ENCODE measurements at places on chromosomes 6 and 20.

GRCh38 chr6:99282479-99283062, 66.9 kb downstream of the FAXC start:
- DNase-seq = no peak

GRCh38 chr6:118810420-118811027, 83.4 kb upstream of the ASF1A start:
- no peak for DNase-seq

DNA sequence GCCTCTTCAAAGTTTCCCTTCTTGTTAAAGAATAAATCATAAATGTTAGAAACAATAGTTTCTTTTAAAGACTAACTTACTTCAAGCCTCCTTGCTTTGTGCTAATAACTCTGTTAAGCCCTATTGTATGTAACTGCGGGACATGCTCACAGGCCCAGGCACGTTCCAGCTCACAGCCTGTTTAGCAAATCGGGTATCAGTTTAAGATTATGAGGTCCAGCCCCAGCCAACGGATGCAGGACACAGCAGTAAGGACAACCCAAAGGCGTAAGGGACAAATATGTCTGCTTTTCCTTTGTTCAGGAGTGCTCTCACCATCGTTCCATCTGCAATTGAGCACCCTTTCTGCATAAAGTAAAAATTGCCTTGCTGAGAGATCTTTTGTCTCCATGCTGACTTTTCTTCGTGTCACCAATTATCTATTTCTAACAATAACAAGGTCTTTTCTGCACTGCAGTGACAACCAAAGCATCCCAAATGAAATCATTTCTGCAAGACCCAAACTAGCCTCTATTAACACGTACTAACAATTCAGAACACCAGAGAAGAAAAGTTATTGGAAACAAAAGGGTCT, 1.4 kb downstream of the C6orf52 start:
- DNase-seq = no peak

DNA sequence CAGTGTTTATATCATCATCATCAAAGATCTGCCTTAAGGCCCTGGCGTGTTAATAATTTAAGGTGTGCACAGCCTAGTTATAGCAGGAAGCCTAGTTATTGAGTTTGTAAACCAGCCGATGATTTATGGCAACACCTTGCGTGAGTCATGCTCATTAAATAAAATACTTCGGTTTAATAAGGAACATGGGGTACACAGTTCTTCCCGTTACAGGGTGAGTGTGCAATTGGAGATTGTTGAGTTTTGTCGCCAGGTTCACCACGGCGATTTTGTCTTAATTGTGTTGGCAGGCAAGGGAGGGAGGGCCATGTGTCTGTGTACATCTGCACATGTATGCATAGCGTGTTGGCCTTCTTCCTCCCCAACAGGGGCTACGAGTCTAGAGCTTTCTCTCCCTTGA, 104.0 kb downstream of the TFAP2A start:
- no peak for DNase-seq

DNA sequence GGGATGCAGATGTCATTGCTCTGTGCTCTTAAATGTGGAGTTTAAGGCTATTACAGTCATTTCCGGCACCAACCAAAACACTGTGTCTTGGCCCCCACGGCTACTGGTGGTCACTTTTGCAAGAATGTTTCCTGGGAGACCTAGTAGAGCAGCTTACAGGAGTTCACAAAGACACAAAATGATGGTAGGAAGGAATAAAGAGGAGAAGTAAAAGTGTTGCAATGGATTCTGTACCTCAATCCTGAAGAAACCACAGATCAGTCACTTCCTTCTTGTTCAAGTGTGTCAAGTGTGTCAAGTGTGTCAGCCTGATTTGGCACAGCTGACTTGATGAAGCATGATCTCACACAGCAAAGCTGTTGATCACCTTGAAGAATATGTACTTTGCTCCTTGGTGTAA, 344.0 kb downstream of the PLCB1 start:
- DNase-seq = no peak

DNA sequence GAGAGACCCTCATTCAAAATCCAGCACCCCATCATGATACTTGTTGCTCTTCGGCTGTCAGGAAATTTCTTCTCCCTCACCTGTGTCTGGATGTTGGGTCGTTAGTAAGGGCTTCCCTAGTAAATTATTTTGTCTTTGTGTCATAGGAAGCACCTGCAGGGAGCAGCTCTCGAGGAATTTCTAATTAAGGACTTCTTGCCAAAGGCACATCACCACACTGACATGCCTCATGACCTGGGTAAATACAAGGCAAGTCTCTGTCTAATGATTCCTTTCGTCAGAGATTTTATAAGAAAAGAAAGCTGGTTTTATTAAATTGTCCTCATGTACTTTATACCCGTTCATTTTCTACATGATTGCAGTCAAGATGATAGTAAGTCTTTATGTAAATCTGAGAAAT, at the start of gene NOX3:
NOX3 (minus strand) TSS at position 74 of the 400 bp plus-strand sequence; CDS start at position 35, 39 bp downstream.
- no peak for DNase-seq

DNA sequence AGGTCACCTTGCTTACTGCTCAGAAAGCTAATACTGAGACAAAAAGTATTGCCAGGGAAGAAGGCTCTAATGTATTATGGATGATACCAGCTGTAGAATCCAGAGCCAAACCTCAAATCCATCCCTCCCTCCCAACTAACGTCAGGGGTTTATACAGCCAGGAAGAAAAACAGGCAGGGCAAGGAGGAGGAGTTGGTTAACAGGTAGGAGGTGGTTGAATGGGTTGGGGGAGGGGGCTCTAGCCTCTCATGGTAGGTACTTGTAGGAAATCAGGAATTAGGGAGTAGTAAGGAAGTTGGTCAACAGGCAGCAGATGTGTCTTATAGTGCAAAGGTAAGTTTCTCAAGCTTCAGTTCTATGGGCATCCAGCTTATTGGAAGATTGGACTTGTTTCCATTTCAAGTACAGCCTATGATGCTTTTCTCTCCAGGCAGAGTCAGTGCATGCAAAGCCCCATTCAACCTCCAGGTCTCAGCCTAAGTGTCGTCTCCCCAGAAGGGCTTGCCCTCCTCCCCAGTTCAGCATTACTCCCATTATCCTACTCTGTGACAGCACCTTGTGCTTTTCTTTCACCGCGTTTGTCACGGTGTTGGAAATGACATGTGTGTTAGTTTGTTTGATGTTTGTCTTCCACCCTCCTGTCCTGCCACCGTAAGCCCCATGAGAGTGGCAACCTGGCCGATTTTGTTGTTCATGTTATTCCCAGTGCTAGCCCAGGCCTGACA, 38.1 kb downstream of the PNLDC1 start:
- DNase-seq = no peak

- DNase-seq = no peak
Observed at GRCh38 chr20:62197801-62198200, 15.0 kb downstream of the MTG2 start.

- no peak for DNase-seq
Observed at GRCh38 chr20:47782076-47782475, 3.2 kb downstream of the SULF2 start.

GRCh38 chr6:36244641-36245280, 25.1 kb upstream of the PNPLA1 start:
- DNase-seq = no peak

DNA sequence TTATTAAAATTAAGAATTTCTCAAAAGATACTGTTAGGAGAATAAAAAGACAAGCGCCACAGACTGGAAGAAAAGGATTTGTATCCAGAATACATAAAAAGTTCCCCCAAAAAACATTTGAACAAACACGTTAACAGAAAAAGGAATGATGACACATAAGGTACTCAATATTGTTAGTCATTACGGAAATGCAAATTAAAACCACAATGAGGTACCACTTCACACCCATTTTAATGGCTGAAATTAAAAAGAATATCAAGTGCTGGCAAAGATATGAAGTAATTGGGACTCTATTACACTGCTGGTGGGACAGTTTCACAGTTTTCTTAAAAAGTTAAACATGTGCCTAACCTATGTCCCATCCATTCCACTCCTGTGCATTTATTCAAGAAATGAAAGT, 51.4 kb downstream of the HECA start:
- no peak for DNase-seq

DNA sequence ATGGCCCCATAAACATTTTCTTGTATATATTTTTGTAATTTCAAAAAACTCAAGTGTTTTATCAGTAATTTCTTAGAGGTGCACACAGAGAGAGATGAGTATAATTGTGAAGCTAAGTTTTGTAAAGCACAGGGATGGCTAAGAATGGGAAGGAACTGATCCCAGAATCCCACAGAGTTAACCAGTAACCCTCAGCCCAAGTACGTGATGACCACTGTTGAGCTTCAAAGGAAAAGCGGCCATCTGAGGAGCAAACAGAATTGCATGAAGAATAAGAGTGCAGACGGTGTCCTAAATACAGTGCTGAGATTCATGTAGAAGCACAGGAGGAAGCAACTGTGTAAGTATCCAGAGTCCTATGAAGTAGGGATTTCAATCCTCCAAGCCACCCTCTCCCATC, 28.1 kb upstream of the HLA-C start:
- DNase-seq = no peak

DNA sequence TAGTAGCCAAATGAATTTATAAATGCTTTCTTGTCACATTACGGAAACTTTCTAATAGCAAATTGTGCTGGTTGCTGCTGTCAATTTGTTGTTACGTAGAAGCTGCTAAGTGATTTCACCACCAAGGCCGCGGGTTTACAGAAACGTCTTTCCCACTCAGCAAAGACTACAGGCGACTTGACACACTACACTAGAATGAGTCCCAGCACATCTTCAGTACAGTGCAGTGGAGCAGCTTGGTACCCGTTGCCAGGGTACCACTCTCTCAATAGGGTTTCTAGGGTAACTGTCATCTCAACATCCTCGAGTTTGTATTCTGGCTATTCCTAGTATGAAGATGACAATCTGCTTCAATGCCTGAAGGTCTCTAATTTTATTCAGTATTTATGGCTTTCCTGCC, 22.7 kb upstream of the ZDHHC14 start:
- DNase-seq = no peak
